ENCODE measurements at places on chromosomes 5 and 9.

DNA sequence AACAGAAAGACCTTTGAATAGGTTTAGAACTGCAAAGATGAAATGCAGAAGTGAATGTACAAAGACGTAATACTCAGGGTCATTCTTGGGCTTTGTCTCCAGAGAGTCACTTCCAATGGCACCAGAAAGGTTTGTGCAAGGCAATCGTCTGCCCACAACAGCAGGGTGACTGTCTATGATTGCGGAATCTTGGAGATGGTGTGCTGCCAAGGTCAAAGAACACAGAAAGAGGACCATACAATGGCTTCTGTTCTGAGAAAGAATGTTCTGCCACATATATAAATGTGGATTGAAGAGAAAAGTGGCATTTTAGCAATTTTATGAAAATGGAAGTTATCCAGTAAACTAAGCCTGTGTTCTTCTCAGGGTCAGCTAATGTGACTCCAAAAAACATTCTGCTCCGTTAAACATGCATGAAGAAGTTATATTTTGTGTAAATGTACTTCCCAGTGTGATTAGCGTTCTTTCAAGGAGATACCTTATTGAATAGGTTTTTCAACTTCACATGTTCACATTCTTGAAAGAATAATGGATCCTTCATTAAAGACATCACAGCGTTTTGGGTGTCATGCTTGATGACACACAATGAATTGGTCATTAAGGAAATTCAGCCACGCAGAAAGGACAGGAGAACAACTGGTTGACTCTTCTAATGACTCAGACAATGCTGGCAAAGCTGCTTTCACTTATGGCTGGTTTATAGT lies 73.4 kb upstream of the CDH6 start:
- DNase-seq = no peak

DNA sequence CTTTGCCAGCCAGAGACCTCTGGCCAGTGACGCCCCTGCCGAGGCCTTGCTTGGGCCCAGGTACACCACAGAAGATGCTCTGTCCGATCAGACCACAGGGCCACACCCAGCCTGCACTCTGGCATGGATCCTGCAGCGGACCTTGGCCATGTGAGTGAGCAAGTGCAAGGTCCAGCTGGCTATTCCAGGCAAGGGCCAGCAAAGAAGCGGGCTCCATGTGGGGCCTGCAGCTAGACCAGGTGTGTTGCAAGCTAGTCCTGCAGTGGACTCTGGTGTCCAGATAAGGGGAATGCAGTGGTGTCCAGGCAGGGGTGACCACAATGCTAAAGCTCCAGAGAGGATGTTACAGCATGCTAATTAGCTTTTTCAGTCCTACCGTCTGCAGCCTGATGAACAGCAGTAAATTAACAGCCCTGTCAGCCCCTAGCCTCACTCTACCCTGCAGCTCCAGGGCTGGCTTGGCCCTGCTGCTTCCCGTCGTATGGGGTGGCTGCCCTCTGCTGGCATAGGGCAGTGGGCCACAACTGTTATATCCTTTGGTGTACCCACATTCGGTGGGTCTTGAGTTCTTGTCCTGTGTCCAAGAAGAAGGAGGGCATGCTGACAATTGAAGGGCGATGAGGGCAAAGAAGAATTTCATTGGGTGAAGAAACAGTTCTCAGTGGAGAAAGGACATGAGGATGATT lies 284.5 kb upstream of the POU5F2 start:
- no peak for DNase-seq

DNA sequence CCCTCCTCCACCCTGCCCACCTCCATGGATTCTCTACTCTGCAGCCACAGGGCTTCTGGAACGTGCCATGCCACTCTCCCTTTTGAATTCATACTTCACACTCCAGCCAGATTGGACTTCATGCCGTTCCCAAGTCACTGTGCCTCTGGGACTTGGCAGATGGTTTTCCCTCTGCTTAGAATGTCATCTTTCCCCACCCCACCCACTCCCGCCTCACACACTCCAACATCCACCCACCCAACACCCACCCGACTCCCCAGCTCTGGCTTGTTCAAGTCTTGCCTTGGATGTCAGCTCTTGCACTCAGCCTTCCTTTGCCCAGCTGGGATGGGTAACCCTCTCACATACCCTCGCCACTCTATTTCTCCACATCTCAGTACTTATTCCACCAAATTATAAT lies 142.1 kb upstream of the DHFR start:
- DNase-seq = no peak

DNA sequence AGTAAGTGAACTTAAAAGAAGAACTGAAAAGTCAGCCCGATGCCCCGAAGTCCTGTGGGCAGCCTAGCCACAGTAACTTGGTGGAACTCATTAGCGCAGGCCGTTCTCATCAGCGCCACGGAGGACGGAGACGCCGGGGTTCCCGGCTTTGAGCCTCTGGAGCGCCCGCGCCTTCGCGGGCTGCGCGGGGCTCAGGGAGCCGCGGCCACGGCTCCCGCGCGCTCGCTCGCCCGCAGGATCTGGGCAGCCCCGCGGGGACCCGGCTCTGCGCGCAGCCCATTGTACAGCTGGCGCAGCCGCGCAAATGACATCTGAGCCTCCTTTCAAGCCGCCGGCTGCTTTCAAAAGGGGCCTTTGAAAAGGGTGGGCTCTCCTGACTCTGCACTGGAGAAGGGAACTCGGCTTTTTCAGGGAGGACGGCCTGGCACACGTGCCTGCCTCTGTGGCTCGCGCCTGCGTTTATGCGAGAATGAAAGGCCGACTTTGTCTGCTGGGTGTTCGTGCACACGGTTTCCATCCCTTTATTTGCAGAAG lies 40.7 kb downstream of the TLR4 start:
- DNase-seq = no peak

DNA sequence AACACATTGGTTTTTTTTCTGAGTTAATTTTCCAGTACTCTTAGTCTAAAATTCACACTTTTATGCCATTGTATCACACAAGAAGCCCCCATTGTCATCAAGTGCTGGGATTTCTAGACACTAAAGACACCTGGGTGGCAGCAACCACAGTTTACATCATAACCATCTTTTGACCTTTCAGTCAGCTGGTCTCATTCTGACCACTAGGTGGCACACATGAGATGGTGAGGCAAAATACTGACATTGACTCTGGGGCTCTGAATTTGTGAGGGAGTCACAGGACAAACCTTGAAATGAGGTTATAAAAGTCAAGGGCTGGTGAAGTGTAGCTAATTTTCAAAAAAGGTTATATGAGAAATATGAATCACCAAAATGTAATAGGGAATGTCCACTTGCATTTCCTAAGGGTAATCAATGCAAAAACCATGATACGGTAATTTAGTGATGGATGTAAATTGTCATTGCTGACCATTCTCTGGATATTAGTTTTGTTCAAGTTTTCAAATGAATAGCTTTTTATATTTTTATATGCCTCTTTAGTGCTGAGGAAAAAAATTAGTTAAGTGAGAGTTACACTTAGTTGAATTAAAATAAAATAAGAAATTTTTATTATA lies 229.4 kb downstream of the DMAC1 start:
- DNase-seq = peak; percentile 45

DNA sequence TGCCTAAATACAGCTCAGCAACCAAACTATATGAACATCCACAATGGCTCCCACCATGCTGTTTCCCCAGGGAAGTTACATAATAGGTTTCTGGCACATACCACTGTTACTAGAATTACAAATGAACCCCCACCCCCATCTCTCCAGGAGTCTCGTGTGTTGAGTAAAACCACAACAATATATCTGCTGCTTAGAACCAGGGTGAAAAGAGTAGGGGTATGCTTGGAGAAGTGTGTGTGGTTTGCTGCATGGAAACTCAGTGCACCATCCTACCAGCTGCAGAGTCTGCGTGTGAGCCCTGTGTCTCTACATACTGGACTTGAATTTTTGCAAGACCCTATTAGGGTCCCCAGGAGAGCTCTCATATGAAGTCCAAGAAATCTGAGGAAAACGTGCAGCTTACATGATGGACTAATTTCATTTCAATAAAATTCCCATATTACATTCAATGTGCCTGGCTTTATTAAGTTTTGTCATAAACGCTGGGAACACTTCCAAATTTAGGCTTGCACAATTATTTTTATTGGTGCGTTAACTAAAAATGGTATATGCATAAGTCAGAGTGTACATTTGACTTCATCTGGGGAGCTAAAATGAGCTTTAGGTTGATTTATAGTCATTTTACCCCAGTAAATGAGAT lies 104.5 kb upstream of the NFIB start:
- no peak for DNase-seq

DNA sequence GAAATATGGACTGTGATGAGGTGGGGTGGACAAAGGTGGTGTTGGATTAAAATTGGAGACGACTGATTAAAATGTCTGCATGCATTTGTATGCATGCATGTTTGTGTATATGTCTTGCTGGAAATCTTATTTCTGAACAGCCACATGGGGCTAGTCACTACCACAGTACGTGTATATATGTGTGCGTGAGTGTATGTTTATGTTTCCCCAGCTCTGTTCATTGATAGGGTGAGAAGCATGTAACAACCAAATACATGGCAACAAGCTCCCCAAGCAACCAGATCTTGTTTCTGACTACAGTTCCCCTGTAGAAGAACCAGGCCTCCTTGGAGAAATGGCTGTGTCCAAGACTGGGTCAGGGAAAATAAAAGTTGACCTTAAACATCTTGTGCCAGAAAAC lies 139.7 kb downstream of the GNA14 start:
- DNase-seq = no peak

DNA sequence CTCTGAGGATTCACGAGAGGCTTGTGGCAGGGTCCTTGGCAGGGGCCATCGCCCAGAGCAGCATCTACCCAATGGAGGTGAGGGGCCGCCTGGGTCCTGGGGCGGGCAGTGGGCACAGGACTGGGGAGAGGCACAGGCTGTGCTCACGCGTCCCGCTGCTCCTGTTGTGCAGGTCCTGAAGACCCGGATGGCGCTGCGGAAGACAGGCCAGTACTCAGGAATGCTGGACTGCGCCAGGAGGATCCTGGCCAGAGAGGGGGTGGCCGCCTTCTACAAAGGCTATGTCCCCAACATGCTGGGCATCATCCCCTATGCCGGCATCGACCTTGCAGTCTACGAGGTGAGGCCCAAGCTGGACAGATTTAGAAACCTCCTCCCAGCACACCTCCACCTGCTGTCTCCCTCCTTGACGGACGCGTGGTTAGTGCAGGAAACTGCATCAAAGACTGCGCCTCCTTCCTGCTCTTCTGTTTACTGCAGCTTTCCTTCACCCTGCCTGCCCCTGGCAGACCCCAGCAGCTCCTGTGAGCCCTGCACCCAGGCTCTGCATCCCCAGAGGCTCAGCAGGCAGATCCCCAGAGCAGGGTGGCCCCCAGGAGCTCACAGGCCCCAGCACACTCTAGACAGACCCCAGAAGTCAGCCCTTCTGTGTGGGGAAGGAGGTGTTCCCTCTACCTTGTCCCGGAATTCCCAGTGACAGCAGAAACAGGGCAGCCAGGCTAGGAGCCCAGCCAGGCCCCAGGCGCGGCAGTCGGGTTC lies 21.2 kb downstream of the PTGES2 start:
- no peak for DNase-seq

DNA sequence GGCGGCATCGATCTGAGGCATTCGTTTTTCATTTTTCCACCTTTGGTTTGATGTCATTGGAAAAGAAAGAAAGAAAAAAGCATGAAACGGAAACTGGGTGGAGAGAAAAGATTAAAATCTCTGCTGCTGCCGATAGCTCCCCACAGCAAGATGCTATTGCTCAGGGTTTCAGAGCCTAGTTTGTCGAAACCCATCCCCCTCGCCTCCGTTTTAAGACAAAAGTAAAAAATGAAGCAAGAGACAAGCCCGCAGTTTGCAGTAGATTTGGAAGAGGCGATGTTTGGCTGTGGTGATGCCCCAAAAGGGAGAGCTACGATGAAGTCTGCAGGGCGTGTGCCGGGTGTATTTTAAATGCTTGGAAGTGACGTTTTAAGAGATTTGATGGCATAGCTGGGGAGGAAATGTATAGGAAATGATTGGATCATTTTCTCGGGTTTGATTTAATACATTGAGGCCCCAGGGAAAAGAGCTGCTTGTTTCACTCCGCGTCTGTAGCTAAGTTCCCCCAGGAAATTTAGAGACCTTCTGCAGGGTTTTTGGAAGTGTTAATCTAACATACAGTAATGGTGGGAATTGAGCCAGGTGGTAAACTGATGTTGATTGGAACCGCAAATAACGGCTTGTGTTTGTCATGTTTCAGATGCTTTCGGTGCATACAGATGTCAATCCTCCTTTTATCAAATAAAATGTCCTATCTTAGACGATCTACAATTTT lies 909 bp downstream of the NDFIP1 start:
- DNase-seq = peak; percentile 16

DNA sequence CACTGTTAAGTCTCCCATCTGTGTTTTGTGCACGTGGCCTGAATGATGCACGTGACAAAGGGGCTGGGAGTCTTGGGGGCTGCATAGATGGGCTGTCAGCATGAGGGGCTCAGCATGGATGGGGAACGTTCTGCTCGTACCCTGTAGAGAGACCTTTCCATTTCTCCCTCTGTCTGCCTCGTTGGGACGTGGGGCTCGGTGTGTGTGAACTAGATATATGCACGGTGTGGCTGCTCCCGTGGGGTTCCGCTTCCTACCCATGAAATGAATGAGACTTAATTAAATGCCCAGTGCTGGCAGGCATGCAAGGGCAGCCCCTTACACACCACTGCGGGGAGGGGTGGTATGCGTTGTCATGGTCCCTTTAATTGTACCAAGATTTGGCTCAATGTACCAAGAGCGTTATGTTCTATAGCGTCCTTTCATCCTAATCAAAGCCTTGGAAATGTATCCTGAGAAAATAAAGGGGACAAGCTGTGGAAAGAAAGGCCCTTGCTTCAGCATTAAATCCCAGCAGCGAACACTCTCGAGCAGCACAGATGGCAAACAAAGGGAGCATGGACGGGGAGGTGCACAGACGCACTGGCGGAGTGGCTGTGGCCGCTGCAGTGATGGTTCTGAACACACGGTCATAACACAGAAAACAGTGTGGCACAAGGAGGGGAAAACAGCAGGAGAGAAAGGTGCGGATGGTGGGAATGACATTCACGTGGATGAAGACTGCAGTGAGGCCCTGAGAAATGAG lies 66.8 kb downstream of the RASGEF1C start:
- DNase-seq = no peak

DNA sequence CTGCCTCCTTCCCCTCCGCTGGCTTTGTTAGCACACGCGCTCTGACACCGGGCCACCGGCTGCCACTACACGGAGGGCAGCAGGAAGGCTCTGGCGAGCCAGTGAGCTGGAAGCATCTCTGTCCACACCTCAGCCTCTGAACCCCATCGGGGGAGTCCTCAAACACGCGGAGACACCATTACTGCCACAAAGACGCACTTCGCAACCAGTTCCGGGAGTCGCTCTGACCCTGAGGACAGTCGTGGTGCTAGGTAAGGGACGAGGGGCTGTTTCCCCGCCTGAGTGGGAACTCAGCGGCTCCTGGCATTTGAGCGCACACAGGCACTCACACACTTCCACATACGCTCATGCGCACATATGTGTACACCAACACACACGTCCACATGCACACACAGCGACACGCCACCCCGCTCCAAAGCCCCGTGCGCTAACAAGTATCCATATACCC lies 160.0 kb downstream of the C9orf152 start:
- DNase-seq = no peak

DNA sequence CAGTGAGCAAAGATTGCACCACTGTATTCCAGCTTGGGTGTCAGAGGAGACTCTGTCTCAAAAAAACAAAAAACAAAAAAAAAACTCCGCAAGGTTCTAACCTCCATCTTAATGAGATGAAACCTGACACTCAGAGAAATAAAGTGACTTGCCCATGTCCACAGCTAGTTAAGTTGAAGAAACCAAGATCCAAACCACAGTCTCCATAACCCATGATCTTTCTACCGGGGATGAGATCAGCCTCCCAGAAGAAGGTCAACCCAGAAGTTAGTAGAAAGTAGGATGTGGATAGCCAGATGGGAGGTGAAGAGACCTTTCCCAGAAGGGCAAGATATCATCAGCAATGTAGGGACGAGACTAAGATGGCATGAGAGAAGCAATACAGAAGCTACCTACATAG lies 140.4 kb upstream of the ADRA1B start:
- DNase-seq = no peak

All from caudate nucleus (tissue), 63 donors.